ENCODE measurements at places on chromosomes 1 and 21. TPM values are rescaled to one million over a fixed set of nuclear protein-coding genes. Genes with fewer than 3 reads are reported as not detected.

The RIPPLY3 gene
- total RNA-seq = not detected

DNA sequence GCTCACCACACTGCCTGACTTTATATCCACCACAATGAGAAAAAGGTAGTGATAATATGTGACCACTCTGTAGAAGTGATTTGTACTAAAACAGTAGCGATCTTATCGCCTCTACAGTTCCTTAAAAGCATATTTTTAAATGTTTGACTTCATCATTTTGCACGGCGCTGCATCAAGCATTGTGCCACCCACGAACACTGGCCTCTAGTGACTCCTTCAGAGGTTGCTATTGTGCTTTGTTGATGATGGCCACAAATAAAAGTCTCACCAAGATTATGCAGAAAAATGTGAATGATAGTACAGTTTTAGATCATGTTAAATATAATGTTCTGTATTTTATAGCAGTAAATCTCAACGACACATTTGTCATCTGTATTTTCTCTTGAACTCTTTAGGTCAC, 186.5 kb upstream of the NCAM2 start:
- H3K27ac ChIP-seq = no peak overlapping the region
- no peaks in the 10 kb centered on the region for H3K36me3 ChIP-seq
- no peak for DNase-seq
- H3K4me1 ChIP-seq = no peaks in the 10 kb centered on the region
- H3K4me3 ChIP-seq = no peak overlapping the region
- no peaks in the 10 kb centered on the region for H3K27me3 ChIP-seq

DNA sequence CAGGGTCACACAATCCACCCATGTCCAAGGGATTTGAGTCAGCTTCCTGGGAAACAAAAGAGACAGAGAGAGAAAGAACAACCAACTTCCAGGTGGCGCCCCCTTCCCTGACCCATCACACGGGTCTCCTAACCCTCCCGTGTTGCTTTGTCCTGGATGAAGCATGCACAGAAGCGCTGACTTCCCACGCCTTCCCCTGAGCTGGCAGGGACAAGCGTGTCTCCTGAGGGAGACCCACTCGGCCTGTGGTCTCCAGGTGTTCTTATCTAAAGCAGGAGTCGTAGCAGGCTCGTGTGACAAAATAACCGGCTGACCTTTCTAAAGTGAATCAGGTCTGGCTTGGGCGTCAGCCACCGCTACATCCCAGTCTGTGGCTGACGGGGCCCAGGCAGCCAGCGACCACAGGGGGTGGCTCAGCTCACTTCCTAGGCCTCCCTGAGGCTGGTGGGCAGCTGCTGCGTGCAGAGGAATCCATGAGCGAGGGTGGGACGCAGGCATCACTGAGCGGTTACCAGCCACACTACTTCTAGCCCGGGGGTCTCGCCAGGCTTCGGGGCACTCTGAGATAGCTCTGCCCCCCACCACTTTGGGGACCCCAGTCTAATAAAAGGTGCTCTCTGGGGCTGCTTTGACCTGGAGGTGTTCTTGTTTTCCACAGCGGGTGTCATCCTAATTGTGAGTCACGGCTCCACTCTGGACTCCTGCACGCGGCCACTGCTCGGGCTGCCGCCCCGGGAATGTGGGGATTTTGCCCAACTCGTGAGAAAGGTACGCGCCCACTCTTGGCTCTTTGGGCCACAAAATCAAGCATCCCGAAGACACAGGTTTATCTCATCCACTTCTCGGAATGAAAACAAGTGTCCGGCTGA, 40.4 kb downstream of the UBASH3A start:
- DNase-seq = no peak
- peaks cover 7% of the 10 kb centered on the region for H3K27me3 ChIP-seq
- H3K4me1 ChIP-seq = peaks cover 1% of the 10 kb centered on the region
- H3K36me3 ChIP-seq = no peaks in the 10 kb centered on the region
- no peak overlapping the region for H3K4me3 ChIP-seq

DNA sequence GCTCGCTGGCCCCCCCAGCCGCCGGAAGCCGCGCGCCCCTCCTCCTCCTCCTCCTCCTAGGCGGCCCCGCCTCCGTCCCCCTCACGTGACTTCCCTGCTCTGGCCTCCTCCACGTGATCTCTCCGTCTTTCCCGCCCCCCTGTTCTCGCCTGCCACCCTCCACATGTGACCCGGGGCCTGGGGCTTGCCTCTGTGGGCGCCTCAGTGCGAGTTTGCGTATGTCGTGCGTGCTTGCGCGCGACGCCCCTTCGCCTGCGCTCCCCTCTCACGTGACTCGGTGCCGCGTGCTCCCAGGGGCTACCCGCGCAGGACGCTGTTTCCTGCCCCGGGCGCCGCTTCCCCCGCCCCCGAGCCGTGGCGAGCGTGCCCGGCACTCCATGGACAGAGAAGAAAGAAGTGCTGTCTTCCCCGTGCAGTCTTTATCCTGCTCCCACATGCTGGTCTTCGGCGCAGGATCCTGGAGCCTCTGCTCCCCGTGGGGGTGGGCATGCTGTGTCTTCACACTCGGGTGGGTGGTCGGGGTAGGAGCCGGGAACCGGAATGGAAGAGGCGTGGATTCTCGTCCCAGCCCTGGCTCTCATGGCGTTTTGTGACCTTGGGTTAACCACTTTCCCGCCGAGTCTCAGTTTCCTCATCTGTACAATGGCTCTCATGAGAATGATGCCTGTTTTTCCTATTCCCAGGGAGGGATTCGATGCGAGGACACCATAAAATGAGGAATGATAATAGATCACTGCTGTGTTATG, 431 bp upstream of the UBE2Q1 start:
- peaks cover 13% of the 10 kb centered on the region for H3K27me3 ChIP-seq
- peaks cover 15% of the 10 kb centered on the region for H3K4me1 ChIP-seq
- peak overlapping the region; percentile 91 for H3K4me3 ChIP-seq

- no peaks in the 10 kb centered on the region for H3K36me3 ChIP-seq
- H3K27ac ChIP-seq = no peak overlapping the region
Observed at GRCh38 chr1:157388057-157388456, 164.3 kb downstream of the FCRL5 start.

DNA sequence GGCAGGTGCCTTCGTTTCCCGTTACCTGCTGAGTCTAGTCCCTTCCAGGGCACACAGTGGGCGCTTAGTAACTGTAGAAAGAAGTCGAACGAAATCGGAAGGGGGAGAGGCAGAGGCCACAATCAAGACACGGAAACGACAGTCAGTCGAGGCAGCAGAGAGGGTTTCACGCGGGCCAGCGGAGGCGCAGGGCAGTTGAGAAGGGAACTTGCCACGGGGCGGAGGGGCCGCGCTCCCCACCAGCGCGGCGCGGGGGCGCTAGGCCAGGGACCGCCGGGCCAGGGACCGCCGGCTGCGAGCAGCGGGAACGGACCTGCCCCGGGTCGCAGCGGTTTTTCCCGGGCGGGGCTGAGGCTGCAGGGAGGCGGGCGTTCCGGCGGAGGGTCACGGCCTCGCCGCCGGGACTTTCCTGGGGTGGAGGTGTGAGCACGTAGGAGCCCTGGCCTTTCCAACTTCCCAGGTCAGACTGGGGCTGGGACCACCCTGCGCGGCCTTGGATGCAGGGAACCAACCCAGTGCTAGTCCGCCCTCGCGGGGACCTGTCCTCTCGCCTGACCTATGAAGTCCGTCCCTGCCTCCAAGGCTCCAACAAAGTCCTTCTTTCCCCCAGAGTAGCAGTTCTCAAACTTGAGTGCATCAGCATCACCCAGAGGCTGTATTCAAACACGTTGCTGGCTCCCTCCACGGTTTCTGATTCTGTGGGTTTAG, 150.1 kb upstream of the FGGY start:
- peak overlapping the region; percentile 93 for H3K4me3 ChIP-seq
- peak; percentile 36 for DNase-seq
- H3K27me3 ChIP-seq = no peaks in the 10 kb centered on the region
- H3K36me3 ChIP-seq = no peaks in the 10 kb centered on the region
- peak overlapping the region; percentile 56 for H3K27ac ChIP-seq
- peaks cover 19% of the 10 kb centered on the region for H3K4me1 ChIP-seq

GRCh38 chr1:204530932-204531331, 14.7 kb downstream of the MDM4 start:
- H3K27me3 ChIP-seq = peaks cover 1% of the 10 kb centered on the region
- peaks cover 4% of the 10 kb centered on the region for H3K4me1 ChIP-seq
- no peak overlapping the region for H3K4me3 ChIP-seq

DNA sequence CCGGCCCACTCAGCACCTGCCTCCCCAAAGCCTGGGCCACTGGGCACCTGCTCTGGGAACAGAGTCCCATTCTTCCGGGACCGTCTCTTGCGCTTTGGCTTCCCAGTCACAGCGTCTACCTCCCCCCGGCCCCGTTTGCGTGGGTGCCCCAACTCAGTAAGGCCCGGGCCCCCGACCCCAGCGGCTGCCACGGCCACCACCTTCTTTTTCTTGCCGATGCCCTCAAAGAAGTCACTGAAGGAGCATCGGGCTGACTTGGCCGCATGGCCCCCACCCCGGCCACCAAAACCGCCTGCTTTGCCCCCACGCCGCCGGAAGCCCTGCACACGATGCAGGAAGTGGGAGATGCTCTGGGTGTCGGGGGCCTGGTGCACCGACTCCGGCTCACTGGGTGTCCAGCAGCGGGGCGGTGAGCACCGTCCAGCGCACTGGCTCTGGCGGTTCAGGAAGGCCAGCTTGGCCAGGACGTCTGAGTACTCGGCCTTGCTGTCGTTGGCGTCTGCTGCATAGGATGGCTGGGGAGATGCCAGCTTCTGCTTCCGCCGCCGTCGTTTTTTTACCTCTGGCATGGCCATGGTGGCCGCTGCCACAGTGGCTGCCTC, 54.0 kb downstream of the AHDC1 start:
- H3K4me1 ChIP-seq = peaks cover 12% of the 10 kb centered on the region
- H3K36me3 ChIP-seq = no peaks in the 10 kb centered on the region
- no peak overlapping the region for H3K4me3 ChIP-seq

DNA sequence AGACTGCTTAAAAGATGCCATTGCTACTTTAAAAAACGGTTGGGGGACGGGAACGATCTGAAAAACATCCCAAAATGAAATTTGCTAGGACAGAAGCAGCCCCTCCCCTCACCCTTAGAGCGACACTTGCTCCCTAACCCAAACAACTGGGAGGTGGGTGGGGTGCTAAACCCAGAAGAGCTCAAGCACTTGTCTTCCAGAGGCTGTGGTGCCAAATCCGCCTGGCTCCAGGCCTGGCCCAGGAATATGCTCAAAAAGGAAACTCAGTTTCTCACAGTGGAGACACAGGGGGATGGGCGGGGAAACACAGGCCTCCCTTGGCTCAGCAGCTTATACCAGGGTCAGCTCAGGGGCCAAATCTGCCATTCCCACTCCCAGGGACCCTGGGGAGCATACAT, 644 bp upstream of the PBXIP1 start:
- H3K27me3 ChIP-seq = peaks cover 6% of the 10 kb centered on the region
- no peaks in the 10 kb centered on the region for H3K36me3 ChIP-seq
- H3K4me1 ChIP-seq = peaks cover 54% of the 10 kb centered on the region

GRCh38 chr1:154330669-154331068, 5.3 kb downstream of the ATP8B2 start:
- H3K27ac ChIP-seq = no peak overlapping the region
- H3K4me1 ChIP-seq = peaks cover 29% of the 10 kb centered on the region
- peak overlapping the region; percentile 87 for H3K4me3 ChIP-seq
- DNase-seq = no peak
